Fibroblast of lung (primary cell): ENCODE measurements at places on chromosomes 3 and 15. TPM values are rescaled to one million over a fixed set of nuclear protein-coding genes. Genes with fewer than 3 reads are reported as not detected.

GRCh38 chr3:88149101-88149508 lies 654 bp upstream of the C3orf38 start:
- H3K4me1 ChIP-seq: peaks cover 2% of the 10 kb centered on the region
- no peaks in the 10 kb centered on the region for H3K36me3 ChIP-seq
- no peaks in the 10 kb centered on the region for H3K27me3 ChIP-seq
- H3K4me3 ChIP-seq: peak overlapping the region; percentile 84
- DNase-seq: no peak

DNA sequence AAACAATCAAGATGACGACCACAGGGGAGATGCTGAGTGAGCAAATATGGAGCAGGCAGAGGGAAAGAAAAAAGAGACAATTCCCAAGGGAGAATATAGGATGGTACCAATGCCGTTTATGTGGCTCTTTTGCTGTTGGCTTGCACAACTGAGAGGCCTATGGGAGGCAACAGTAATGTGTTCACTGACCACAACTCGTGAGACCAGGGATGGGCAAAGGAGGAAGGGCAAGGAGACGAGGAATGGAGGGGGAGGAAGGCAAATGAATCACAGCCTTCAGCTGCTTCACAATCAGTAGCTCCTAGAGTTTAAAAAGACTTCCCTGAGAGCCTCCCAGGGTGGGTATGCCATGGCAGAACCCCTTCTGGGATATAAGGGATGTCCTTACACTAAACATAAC lies 131.5 kb downstream of the SLC9A9 start:
- no peak overlapping the region for H3K4me3 ChIP-seq
- no peaks in the 10 kb centered on the region for H3K27me3 ChIP-seq
- no peaks in the 10 kb centered on the region for H3K4me1 ChIP-seq
- H3K36me3 ChIP-seq: no peaks in the 10 kb centered on the region
- H3K27ac ChIP-seq: no peak overlapping the region
- DNase-seq: no peak

Gene CHL1
- 0.33 and 2.1 TPM in 2 replicates for total RNA-seq

Gene WDR5B
- total RNA-seq: 5.4 and 6.6 TPM in 2 replicates

Gene GATA2
- 0.51 and 0.83 TPM in 2 replicates for total RNA-seq

GRCh38 chr3:13194285-13195209 lies 121.3 kb upstream of the IQSEC1 start:
- H3K27me3 ChIP-seq: no peaks in the 10 kb centered on the region
- no peak overlapping the region for H3K4me3 ChIP-seq
- H3K36me3 ChIP-seq: no peaks in the 10 kb centered on the region
- H3K27ac ChIP-seq: no peak overlapping the region
- no peaks in the 10 kb centered on the region for H3K4me1 ChIP-seq

- peak; percentile 29 for DNase-seq
- H3K4me1 ChIP-seq: no peaks in the 10 kb centered on the region
- H3K27ac ChIP-seq: no peak overlapping the region
These were observed 70.3 kb downstream of the SCN5A start for GRCh38 chr3:38579141-38579540.

GRCh38 chr3:59430341-59430740 lies 380.5 kb upstream of the CFAP20DC start:
- H3K27ac ChIP-seq: no peak overlapping the region
- peaks cover 15% of the 10 kb centered on the region for H3K4me1 ChIP-seq
- no peak for DNase-seq
- H3K27me3 ChIP-seq: no peaks in the 10 kb centered on the region
- H3K4me3 ChIP-seq: no peak overlapping the region

GRCh38 chr3:152322756-152323155 lies 54.0 kb downstream of the MBNL1 start:
- no peak overlapping the region for H3K27ac ChIP-seq
- peaks cover 8% of the 10 kb centered on the region for H3K4me1 ChIP-seq
- DNase-seq: peak; percentile 40
- H3K36me3 ChIP-seq: no peaks in the 10 kb centered on the region
- no peaks in the 10 kb centered on the region for H3K27me3 ChIP-seq

GRCh38 chr15:87829332-87830050 lies 427.0 kb downstream of the NTRK3 start:
- H3K36me3 ChIP-seq: no peaks in the 10 kb centered on the region
- H3K4me3 ChIP-seq: no peak overlapping the region
- H3K4me1 ChIP-seq: no peaks in the 10 kb centered on the region
- no peak overlapping the region for H3K27ac ChIP-seq

Gene RFT1
- 9.0 and 9.7 TPM in 2 replicates for total RNA-seq

DNA sequence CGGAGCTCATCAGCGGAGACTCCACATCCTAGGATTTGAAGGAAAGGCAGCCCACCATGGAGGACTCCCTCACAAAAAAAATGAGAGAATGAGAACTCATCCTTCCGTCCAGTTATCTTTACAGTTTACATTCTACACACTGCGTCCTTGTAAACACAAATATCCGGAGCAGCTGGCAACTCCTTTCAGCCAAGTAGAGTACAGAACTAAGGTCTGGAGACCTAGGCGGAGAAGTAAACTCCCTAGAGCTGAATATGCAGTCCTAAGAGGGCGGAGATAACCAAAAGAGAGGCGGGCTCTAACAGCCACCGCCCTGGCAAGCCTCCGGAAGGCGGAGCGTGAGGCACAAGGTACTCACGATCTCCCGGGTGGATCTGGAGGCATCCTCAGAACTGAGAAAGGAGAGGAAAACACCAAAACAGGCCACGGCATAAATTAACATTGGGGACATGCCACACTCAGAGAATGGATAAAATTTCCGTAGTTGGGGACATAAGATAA lies 924 bp upstream of the SIN3A start:
- peak overlapping the region; percentile 94 for H3K4me3 ChIP-seq
- peak overlapping the region; percentile 85 for H3K27ac ChIP-seq
- H3K36me3 ChIP-seq: no peaks in the 10 kb centered on the region
- H3K4me1 ChIP-seq: peaks cover 9% of the 10 kb centered on the region
- DNase-seq: peak; percentile 83
- H3K27me3 ChIP-seq: no peaks in the 10 kb centered on the region

DNA sequence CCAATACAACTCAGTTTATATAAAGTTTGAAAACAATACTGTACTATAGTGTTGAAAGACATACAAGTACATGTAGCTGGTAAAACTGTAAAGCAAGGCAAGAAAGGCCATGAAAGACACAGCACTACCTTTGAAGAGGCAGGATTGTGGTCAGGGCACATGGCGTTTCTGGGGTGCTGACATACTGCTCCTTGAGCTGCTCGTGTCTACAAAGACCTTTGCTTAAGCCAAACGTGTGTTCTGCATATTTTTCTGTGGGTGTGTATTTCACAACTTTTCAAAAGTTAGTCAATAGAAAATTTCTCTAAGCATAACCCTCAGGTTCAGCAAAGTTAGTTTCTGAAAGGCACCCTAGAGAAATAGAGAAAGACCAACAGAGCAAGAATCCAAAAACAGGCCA lies 14.1 kb upstream of the TOPAZ1 start:
- no peaks in the 10 kb centered on the region for H3K4me1 ChIP-seq
- no peak for DNase-seq
- no peaks in the 10 kb centered on the region for H3K36me3 ChIP-seq
- H3K27me3 ChIP-seq: no peaks in the 10 kb centered on the region

DNA sequence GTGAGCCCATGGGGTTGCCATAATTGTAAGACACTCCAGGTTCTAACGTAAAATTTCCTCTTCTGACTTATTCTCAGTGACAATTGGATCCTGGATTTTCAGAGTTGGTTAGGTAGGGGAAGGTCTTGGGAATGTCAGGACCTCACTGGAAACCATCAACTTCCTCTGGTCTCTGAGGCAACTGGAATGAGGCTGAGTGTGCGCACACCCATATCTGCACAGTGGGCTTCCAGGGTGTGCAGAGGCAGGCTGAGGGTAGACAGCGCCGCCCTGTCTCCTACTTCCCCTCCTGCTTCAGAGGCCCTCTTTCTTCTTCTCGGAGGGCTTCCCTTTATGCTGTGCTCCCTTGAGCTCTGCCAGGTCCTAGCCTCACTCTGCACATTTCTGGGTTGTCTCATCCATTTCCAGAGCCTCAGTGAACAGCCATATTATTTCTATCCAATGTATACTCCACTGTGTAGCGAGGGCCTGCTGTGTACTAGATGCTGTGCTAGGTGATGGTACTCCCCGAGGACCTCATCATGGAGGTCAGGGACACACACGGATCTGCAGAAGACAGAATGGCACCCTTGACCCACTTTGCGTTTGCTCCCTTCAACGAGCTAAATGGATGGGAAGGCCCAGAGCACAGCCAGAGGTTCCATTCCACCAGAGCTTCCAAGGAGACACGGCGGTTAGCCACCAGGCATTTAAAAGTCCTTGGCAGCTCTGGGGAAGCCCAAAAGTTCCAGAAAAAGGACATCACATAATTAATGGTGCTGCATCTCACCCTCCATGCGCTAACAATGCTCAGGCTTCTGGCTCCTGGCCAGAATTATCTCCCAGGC lies 18.3 kb downstream of the ACAA1 start:
- H3K4me3 ChIP-seq: no peak overlapping the region
- DNase-seq: no peak
- H3K27ac ChIP-seq: no peak overlapping the region
- H3K4me1 ChIP-seq: no peaks in the 10 kb centered on the region
